ENCODE measurements at places on chromosomes 1 and 21. TPM values are rescaled to one million over a fixed set of nuclear protein-coding genes. Genes with fewer than 3 reads are reported as not detected.

The CACNA1E gene
- not detected for total RNA-seq

The SLC35F3 gene
- total RNA-seq, result not detected

The EDEM3 gene
- 44.0 TPM for total RNA-seq

The TDRD5 gene
- not detected for total RNA-seq

The INSRR gene
- total RNA-seq, result not detected

The ZNF593OS gene
- not detected for total RNA-seq

The TMEM52 gene
- total RNA-seq, result not detected

The DCST1 gene
- not detected for total RNA-seq

DNA sequence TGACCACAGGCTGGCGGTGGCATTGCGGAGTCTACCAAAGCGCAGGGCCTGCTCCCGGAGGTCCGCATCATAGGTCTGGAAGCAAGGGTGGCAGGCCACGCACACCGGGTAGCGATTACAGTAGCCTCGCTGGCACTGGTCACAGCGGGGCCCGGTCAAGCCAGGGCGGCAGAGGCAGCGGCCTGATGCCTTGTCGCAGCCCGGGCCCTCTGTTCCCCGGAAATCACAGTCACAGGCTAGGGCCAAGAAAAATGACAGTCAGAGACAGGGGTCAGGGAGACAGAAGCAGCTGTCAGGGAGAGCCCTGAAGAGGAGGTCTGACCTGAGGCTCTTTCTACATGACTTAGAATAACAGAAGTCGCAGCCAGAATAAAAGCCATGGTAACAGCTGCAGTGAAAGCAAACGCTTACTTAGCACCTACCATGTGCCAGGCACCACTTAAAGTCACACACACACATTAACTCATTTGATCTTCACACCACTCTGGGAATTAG lies 26.4 kb downstream of the LAMB3 start:
- no peak for DNase-seq

- no peak for DNase-seq
These were observed 13.4 kb upstream of the MTARC2 start for GRCh38 chr1:220734571-220735326.

- no peak for DNase-seq
These were observed 62.3 kb upstream of the COL11A1 start for GRCh38 chr1:103170609-103171008.

- DNase-seq, result no peak
These were observed 9.7 kb upstream of the HYI start for GRCh38 chr1:43463479-43463878.

GRCh38 chr1:197342044-197342565 lies 74.1 kb downstream of the CRB1 start:
- no peak for DNase-seq

GRCh38 chr1:204130981-204131892 lies 20.6 kb downstream of the ETNK2 start:
- no peak for DNase-seq

GRCh38 chr1:107529511-107530149 lies 388.8 kb downstream of the NTNG1 start:
- DNase-seq, result no peak

GRCh38 chr1:222394224-222394623 lies 153.7 kb downstream of the HHIPL2 start:
- no peak for DNase-seq

DNA sequence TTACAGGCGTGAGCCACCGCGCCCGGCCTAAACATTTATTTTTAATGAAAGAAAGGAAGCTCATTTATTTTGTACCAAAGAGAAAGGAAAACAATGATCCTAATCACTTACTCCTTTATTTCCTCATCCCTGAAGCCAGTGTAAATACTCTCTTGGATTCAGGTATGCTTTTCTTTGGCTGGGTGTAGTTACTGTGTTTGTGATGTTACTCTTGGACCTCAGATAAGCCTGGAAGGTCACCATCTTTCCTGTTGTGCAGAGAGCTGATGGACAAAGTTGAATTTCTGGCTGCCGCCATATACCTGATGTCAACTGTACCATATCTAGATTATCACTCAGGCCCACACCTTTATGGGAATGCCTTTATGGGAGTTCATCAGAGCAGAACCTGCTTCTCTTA lies 35.4 kb upstream of the FOXE3 start:
- no peak for DNase-seq

DNA sequence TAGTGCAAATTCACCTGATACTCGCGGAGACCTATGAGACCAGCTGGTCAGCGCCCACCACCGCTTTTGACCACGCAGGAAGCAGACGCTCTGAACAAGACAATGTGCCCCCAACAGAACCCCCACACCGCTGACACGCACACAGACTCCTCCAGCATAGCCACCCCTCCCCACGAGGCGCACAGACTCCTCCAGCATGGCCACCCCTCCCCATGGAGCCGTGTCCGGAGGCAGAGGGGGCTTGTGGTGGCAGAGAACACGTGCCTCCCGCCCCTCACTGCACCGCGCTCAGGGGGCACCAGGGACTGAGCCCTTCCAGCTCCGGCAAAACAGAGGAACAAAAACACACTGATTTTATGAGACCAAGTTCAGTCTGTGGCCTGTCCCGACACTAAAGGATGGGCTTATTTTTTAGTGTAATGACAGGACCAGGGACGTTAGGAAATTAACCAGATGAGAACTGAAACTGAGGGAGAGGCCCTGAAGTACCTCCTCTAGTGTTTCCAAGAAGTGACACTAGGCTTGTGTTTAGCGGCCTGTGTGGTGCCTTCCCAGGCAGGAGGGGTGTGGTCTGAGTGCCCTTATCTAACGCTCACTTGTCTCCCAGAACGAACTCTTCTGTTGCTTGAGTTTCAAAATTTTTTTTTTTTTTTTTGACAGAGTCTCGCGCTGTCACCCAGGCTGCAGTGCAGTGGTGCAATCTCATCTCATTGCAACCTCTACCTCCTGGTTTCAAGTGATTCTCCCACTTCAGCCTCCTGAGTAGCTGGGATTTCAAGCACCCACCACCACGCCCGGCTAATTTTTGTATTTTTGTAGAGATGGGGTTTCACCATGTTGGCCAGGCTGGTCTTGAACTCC lies 10.0 kb upstream of the AGPAT3 start:
- no peak for DNase-seq

- DNase-seq, result no peak
These were observed 40.0 kb upstream of the CTPS1 start for GRCh38 chr1:40939320-40940059.

- DNase-seq, result no peak
These were observed 255.9 kb upstream of the VAMP3 start for GRCh38 chr1:7515175-7515574.

DNA sequence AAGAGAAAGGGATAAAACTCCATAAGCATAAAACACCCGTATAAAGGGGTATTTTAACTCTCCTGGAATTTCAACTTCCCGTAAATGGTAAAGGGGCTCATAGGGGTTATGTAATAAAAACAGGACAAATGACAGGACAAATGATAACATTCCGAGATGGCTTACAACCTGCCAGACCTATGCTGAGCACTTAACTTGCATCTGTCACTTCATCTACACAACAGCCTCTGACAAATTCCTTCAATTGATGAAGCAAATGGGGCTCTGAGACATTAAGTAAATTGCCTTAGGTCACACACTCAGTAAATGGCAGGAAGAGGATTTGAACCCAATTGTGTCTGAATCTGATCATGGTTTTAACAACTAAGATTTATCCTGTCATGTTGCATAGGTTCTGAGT lies 327.6 kb upstream of the SNX7 start:
- no peak for DNase-seq

DNA sequence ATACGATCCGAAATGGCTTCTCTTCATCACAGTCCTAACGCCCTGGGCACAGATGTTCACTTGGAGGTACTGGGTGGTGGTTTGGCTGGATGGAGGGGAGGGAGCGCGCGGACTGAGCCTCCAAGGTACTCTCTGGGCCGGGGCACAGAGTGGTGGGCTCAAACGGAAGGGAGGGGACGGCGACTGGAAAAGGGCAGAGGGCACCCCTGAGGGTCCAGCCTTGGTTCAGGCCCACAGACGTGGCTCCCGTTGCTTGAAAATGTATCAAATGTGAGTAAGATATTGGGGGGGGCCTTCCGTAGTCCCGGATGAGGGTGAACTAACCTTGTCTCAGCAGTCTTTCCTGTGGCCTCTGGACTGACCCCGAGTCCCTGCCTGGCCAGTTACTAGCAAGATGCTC lies 463 bp downstream of the IL12RB2 start:
- no peak for DNase-seq

GRCh38 chr1:21913763-21914162 lies 23.3 kb downstream of the HSPG2 start:
- DNase-seq, result no peak

- no peak for DNase-seq
These were observed 61.8 kb upstream of the PGBD5 start for GRCh38 chr1:230487773-230488428.

- no peak for DNase-seq
These were observed 93.9 kb upstream of the DAB1 start for GRCh38 chr1:57517587-57518374.

GRCh38 chr1:13570924-13571323 lies 12.7 kb upstream of the PDPN start:
- no peak for DNase-seq

GRCh38 chr1:156122086-156122485 lies 7.6 kb downstream of the LMNA start:
- DNase-seq, result no peak

- no peak for DNase-seq
These were observed 41.6 kb downstream of the CD58 start for GRCh38 chr1:116529199-116529631.

DNA sequence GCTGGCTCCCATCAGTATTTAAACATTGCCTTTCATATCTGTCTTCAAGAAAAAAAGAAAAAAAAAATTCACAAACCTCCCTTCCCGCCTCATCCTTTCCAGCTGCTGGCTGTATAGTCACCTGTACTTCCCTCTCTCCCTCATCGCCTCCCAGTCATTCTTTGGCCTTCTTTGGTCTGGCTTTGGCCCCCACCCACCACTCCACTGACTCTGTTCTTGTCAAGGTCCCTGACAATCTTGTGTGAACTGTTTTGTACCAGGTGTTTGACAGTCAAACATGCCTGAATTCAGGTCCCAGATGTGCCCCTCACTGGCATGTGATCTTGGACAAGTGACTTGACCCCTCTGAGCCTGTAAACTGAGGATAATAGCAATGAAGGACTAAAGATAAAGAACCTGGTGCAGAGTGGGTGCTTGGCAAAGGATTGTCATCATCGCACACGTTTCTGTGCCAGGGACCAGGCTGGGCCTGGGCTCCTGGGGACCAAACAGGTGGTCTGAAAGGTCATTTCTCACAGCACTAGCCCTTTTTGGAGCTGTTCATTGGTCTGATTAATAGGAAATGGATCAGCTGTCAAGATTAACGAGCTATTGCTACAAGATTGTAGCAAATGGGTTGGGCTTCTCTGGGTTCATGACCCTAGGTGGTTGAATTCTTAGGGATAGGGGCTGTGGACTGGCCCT lies 21.5 kb downstream of the PTPRF start:
- no peak for DNase-seq

All from thoracic aorta (tissue), 2 donors.